ENCODE measurements at places on chromosomes 1 and 21. TPM values are rescaled to one million over a fixed set of nuclear protein-coding genes. Genes with fewer than 3 reads are reported as not detected.

The RBP7 gene
- not detected for total RNA-seq

- DNase-seq = no peak
Measured at GRCh38 chr21:33449616-33450015, 30.2 kb downstream of the TMEM50B start.

- DNase-seq = no peak
Measured at GRCh38 chr1:66315671-66316070, 218.3 kb upstream of the SGIP1 start.

The LRP8 gene
- 17.6 TPM for total RNA-seq

The HES3 gene
- total RNA-seq = not detected

DNA sequence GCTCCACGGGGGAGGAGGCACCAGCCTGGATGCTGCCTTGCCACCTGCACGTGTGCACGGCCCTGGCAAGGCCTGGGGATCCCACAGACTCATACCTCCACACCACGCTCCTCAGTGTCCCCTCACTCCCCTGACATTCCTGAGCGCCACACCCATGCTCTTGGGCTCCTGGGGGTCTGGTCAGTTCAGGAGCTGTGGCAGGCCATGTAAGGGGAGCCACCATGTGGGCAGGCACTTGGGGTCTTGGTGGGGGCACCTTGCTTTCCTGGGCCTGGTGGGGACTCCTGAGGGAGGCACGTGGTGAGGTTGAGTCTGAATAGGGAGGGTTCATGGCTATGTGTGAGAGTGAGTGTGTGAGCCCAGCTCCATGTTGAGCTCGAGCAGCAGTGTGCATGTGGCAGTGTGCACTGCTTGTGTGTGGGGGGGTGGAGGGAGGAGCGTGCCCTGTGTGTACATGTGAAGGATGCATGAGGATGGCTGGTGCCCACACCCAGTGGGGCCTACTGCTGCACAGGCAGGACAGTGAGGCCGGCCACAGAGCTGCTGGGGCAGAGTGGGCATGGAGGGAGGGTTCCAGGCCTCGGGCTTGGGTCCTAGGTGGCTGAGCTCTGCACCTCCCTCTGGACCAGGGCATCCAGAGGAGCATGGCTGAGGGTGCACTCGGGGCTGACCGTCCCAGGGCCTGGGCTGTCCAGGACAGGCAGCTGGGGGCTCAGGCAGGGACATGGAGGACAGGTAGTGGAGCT lies 1.6 kb downstream of the GJC2 start:
- no peak for DNase-seq

The L1TD1 gene
- total RNA-seq = not detected

The BACE2 gene
- not detected for total RNA-seq

DNA sequence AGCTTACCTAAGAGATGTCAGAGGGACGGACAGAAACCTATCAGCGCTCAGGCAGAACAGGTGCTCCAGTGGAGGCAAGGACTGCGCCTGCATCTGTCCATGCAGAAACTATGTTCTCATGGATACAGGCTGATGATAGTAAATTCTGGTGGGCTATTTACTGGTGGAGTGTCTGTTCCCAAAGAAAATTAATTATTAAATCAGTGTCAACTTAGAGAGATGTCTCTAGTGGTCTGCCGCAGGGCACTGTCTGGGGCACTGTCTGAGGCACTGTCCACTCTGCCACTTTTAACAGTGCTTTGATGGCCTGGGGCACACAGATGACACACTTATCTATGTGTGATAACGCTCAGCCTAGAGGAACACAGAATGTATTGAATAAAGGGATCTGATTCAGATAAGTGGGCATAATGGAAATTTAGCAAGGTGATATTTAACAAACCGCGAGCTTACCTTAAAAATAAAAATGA lies 148.1 kb downstream of the RGS7 start:
- no peak for DNase-seq

GRCh38 chr1:17148950-17149608 lies 29.8 kb upstream of the PADI2 start:
- DNase-seq = no peak

DNA sequence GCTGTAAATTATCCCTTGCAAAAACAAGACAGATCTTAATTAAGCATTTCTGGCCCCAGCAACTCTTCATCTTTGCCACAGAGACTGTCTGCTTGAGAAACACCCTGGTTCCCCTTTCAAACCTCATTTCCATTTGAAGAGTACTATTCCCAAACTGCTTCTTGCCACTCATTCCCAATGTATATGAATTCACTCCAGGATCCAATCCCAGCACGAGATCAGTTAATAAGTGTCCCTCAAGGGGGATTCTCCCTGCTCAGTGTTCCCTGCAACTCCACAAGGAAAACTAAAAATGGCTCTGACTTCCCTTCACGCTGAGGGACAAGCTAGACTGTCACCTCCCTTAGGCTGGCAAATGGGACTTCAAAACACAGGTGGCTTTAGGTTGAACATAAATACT lies 173.2 kb downstream of the SIPA1L2 start:
- DNase-seq = no peak

The GJA9 gene
- not detected for total RNA-seq

GRCh38 chr1:107009281-107009680 lies 47.2 kb upstream of the PRMT6 start:
- no peak for DNase-seq

DNA sequence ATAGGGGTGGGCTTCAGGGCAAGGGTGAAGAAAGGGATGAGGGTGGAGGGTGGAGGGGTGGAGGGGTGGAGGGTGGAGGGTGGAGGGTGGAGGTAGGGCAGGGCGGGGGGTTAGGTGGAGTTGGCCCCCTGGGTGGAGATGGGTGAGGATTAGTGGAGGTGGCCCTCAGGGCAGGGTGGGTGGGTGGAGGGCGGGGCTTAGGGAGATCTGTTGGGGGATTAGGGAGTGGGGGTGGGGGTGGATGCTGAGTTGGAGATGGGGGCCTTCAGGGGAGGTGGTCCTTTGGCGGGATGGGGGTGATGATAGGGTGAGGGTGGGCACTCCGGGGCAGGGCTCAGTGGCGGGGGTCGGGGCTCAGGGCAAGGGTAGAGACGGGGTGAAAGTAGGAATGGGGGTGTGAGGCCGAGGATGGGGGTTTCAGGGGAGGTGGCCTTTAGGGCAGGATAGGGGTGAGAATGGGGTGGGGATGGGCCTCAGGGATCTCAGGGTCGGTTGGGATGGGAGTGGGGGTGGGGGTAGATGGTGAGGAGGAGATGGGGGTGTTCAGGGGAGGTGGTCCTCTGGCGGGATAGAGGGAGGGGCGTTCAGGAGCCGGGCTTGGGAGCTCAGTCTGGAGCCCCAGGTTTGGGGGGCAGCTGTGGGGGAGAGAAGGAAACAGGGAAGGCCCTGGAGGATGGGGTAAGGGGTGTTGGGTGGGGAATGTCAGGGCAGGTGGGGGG lies 800 bp upstream of the DNMT3L start:
- DNase-seq = no peak

The RAB4A gene
- 43.7 TPM for total RNA-seq

GRCh38 chr1:64516803-64517568 lies 47.1 kb downstream of the CACHD1 start:
- DNase-seq = no peak

The JAM2 gene
- not detected for total RNA-seq

The SPRR1B gene
- not detected for total RNA-seq

DNA sequence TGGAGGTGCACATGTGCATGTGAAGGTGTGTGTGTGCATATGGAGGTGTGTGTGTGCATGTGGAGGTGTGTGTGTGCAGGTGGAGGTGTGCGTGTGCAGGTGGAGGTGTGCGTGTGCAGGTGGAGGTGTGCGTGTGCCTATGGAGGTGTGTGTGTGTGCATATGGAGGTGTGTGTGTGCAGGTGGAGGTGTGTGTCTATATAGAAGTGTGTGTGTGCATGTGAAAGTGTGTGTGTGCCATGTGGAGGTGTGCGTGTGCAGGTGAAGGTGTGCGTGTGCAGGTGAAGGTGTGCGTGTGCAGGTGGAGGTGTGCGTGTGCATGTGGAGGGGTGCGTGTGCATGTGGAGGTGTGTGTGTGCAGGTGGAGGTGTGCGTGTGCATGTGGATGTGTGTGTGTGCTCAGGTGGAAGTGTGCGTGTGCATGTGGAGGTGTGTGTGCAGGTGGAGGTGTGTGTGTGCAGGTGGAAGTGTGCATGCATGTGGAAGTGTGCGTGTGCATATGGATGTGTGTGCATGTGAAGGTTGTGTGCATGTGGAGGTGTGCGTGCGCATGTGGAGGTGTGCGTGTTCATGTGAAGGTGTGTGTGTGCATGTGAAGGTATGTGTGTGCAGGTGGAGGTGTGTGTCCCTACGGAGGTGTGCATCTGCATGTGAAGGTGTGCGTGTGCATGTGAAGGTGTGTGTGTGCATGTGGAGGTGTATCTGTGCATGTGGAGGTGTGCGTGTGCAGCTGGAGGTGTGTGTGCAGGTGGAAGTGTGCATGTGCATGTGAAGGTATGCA lies 13.5 kb downstream of the C1orf74 start:
- DNase-seq = no peak
